ENCODE measurements at places on chromosomes 3 and 15.

GRCh38 chr3:13349823-13350222 lies 70.3 kb downstream of the NUP210 start:
- DNase-seq = no peak

DNA sequence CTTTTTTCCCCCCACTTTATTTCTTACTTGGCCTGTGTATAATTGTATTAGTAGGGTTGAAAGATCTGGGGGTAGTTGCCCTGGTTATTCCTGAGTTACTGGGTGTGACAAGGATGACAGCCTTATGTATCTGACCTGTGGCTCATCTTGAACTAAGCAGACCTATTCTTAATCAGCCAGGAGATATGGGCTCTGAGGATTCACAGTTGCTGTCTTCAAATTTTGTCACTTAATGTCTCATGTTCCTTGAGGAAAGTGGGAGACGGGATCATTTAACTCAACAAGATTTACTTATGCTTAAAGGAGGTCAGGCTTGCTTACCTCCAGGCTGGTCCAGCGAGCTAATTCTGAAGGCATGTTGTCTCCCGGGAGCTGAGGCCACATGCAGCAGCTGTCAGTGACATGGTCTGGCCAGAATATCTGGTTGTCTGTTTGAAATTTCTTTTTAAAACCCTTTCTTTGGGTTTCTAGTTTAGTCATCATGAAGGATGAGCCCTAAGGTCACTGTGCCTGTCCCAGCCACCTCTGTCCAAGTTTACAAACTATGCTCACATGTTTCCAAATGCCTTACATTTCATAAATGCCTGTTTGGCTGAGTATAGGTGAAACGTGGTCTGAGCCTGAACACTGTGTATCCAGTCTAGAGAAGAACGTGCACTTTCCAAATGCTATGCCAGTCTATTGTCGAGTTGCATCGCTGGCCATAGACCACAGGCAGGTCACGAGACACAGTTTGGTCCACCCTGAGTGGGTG lies 26.8 kb downstream of the LRTM1 start:
- DNase-seq = no peak

- no peak for DNase-seq
Measured at GRCh38 chr3:127408022-127408683, 120.3 kb upstream of the PRR20G start.

- DNase-seq = peak; percentile 40
Measured at GRCh38 chr3:29759411-29760225, 478.7 kb downstream of the RBMS3 start.

DNA sequence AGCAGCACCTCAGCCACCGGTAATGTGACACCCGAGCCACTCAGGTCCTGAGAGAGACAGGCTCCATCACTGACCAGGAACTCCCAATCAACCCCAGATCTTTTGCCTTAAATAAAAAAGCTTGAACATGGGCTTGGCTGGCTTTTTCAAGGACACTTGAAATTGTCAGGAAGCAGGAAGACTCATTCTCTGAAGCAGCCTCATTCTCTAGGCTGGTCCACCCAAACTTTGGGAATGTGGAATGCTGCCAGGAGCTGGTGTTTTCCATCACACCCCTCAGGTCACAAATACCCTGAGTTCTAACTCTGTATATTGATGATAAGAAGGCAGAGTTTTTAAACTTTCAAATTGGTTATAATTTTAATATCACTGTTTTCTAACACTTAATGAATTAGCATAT lies 17.0 kb downstream of the CXCR6 start:
- no peak for DNase-seq

- no peak for DNase-seq
Measured at GRCh38 chr3:89405176-89405575, 297.8 kb downstream of the EPHA3 start.

- no peak for DNase-seq
Measured at GRCh38 chr15:47409038-47409437, 308.3 kb upstream of the SEMA6D start.

DNA sequence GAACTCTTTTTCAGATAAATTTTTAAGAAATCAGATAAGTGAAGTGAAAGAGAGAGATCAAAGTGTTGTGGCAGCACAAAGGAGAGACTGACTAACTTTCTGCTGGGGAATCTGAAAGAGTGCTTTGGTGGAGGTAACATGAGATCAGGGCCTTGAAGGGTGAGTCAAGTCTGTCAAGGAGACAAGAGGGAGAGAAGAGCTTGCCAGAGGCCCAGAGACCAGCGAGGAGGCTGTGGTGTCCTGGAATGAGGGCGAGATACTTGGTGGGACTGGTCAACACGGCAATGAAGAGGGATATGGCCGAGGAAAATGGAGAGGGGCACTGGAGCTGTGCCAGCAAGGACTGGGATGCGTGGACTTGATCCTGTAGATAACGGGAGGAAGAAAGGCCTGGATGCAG lies 4.6 kb downstream of the TADA3 start:
- DNase-seq = no peak

GRCh38 chr3:26193558-26193957 lies 403.7 kb downstream of the OXSM start:
- no peak for DNase-seq

- DNase-seq = no peak
Measured at GRCh38 chr3:98558100-98558827, 26.5 kb downstream of the GPR15 start.

GRCh38 chr15:73812806-73813465 lies 59.8 kb upstream of the INSYN1 start:
- no peak for DNase-seq

GRCh38 chr3:157502916-157503595 lies at the start of gene VEPH1:
TSS of gene VEPH1 (minus strand) at chr3:157503416. CDS start at chr3:157495349, 8,067 bp downstream.
- DNase-seq = no peak

GRCh38 chr3:71380096-71380495 lies 203.4 kb downstream of the FOXP1 start:
- no peak for DNase-seq

GRCh38 chr3:195708626-195709481 lies 11.9 kb upstream of the MUC20 start:
- no peak for DNase-seq

DNA sequence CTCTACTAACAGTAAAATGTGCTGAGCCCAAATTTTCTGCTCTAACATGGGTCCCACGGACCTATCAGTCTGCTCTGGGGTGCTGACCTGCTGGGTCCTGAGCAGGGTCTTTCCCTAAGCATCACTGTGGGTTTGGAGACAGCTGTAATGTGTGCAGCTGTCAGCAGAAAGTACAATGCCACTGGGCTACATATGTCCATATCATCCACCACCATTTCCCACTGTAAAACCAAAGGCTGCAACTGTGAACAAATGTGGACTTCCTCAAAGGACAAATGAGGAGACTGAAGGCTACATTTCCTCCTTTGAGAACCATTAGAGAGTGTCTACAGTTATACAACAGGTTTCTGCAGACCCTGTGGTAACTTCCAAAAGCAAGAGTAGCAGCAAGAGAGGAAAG lies 33.8 kb upstream of the IP6K2 start:
- DNase-seq = no peak

GRCh38 chr3:129182390-129183185 lies 1.1 kb downstream of the CNBP start:
- no peak for DNase-seq

- DNase-seq = no peak
Measured at GRCh38 chr3:89246326-89246725, 138.9 kb downstream of the EPHA3 start.

- DNase-seq = no peak
Measured at GRCh38 chr15:98896002-98896721, 111.4 kb downstream of the PGPEP1L start.

GRCh38 chr3:140276703-140277102 lies 341.7 kb downstream of the CLSTN2 start:
- peak; percentile 37 for DNase-seq

DNA sequence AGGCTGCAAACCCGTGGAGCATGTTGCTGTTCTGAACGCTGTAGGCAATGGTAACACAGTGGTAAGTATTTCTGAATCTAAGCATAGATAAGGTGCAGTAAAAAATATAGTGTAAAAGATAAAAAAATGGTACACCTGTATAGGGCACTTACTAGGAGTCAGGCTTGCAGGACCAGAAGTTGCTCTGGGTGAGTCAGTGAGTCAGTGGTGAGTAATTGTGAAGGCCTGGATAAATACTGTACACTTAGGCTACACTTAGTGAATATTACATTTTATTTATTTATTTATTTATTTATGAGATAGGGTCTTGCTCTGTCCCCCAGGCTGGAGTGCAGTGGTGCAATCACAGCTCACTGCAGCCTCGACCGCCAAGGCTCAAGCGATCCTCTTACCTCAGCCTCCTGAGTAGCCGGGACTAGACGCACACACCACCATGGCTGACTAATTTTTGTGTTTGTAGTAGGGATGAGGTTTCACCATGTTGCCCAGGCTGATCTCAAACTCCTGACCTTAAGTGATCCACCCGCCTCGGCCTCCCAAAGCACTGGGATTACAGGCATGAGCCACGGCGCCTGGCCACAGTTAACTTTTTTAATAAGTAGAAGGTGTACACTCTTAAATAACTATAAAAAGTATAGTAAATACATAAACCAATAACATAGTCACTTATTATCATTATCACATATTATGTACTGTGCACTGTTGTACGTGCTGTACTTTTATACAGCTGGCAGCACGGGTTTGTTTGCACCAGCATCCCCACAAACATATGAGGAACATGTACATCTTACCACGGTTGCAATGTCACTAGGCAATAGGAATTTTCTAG lies 155.1 kb downstream of the IGF1R start:
- no peak for DNase-seq

DNA sequence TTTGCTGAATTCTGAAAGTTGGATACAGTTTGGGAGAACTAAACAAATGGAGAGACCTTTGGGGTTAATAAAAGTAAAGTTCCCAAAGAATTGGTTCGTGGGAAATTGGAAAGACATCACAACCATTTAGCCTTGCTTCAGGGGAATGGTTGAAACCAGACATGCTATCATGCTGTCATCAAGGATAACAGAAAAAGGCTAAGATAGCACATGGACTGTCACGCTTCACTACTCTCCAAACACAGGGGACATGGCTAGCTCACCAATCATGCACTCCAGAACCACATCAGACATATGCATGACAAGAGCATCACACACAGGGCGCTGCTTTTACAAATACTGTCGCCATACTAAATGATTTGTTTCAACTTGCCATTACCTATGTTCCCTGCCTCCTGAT lies 671.7 kb upstream of the ROBO1 start:
- DNase-seq = no peak

- DNase-seq = peak; percentile 82
Measured at GRCh38 chr3:194730365-194730764, 44.7 kb downstream of the FAM43A start.

DNA sequence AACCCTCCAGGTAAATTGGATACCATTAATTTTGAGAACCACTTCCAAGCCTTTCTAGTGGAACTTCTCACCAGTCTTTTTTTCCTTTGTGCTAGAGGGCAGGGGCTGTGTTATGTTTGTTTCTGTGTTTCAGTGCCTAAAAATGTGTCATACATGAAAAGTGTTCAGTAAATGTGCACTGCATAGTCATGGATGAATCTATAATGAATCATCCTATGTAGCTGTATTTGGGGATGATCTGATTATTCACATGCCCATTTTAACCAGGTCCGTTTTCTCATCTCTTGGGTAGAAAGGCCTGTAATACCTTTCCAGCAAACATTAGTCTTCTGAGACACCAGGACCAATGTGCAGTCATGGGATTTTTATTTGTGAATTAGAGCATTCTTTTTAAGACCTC lies 583.0 kb upstream of the GOLIM4 start:
- no peak for DNase-seq

DNA sequence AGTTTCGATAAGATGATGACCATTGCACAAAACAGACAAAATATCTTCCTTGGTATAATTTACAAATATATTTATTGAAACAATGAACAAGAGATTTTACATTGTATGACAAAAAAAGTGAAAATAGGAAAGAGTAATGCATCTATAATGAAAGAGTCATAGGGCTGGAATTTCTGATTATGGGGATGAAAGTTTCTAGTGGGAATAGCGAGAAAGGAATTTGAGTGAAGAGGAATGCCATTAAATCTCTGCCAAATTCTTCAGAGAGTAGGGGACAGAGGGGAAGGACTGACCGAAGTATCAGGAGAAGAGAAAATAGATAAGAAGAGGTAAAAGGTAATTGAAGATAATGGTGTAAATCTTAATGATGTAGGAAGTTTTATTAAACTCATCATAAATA lies 125.4 kb downstream of the VGLL3 start:
- no peak for DNase-seq

GRCh38 chr15:90870354-90871138 lies 2.2 kb downstream of the FURIN start:
- no peak for DNase-seq

DNA sequence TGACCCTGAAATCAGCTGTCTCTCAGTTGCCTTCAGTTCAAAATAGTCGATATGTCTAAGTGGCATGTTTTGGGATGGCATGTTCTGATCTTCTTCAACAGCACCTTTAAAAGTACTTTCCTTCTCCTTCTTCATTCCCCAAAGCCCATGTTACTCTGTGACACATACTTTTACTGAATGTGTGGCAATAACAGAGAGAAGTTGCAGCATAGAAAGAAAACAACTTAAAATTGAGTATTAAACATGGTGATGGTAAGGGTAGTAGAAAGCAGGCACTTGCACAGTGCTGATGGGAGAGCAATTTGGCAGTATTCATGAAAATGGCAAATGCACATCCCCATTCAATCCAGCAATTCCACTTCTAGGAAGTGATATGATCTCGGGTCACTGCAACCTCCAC lies 12.3 kb upstream of the ULK4 start:
- DNase-seq = no peak

DNA sequence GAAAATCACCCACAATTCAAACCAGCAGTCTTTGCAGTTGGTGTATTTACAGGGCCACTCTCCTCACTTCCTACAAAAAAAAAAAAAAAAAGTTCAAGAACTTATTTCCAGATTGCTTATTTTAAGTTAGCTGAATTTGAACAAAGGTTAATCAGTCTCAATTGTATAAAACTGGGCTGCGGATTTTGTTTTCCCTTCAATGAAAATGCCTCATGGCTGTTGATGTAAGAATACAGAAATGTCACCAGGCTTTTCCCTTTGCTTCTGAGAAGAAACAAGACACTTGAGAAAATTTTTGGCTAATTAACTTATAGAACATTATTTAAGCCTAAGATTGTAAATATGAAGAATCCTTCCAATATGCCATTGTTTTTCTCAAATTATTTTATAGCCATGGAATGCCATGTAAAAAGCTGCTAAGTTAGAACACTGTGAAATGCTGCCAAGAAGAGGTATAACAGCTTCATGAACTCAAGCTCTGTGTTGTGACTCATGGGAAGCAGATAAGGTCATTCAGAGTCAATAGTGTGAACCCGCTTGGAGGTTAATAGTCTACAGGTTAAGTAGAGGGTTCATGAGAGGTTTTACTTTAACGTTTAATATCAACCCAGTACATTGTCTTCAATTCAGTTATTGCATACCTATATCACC lies 84.3 kb upstream of the ABI3BP start:
- no peak for DNase-seq

DNA sequence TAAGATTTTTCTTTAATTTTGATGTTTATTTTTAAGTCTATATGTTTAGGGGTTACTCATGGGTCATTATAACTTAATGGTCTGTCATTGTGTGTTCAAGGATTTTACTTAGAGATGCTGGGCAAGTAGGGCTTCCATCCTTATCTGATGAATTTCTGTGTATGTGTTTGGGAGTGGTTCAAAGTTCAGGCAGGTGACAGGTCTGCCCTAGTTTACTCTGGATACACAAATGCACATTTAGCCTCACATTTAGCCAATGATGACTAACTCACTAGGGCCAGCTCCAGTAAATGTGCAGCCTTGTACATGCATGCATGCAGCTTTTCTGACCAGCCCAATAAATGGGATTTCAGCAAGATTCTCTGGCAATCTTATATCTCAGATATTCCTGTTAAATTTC lies 554.1 kb downstream of the SI start:
- no peak for DNase-seq

- no peak for DNase-seq
Measured at GRCh38 chr3:125356140-125357026, 18.7 kb downstream of the ZNF148 start.

All from COR-L47 (cell line).